NCI-H2029 treated with DMSO at 0.1 percent for 48 hours (cell line): ENCODE measurements at places on chromosomes 2 and 18.

GRCh38 chr2:147082850-147083522 is 761.8 kb upstream of the ACVR2A start:
- DNase-seq = peak; percentile 42

DNA sequence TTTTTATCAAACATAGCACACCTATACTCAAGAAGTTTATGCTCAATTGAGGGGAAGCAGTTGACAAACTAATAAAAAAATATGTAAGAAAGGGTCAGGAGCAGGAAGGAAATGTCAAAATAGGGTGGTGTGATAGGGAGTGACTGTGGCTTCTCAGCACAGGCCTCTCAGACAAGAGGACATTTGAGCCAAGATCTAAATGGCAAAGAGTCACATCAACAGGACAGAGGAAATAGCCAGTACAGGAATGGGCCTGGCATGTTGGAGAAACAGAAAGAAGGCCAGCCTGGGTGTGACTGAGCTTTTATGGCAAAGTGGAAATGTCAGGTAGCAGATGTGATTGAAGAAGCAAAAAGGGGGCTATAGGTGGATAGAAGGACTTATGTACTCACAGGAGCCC is 117.0 kb downstream of the CCDC148 start:
- no peak for DNase-seq

- no peak for DNase-seq
Observed at GRCh38 chr2:2704428-2705090, 373.5 kb upstream of the MYT1L start.

DNA sequence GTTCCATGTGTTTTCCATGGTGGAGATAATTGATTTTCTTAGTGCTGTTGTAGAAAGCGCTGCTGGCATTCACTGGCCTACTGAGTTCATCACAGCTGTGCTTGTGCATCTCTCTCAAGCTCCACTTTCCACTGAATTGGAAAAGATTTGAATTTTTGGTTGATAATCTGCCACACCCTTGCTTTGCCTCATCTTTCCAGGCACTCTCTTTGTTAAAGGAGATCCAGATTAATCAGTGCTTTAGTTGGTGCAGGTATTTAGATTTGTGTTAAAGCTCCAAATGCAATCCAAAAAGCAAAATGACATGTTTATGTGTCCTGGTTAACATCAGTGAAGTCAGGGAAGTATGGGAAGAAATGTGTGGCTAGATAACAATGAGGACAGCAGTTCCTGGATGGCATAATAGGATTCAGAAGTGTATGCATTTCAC is 2.7 kb upstream of the COL3A1 start:
- no peak for DNase-seq

DNA sequence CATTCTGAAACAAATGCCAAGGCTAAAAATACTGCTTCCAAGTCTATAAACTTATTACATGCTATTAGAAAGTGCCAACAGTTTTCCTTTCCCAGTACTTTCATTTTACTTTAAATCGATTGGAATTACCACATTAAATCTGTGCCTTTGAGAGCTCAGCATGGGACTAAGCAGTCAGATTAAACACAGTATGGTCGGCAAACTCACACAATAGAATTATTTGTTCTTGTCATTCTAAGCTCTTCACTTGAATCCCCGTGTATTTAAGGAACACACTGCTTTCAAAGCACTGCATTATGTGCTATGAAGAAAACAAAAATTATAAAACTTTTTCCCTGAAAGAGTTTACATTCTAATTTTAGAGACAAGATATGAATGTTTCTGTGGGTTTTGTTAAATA is 444.4 kb upstream of the SLC39A10 start:
- no peak for DNase-seq

DNA sequence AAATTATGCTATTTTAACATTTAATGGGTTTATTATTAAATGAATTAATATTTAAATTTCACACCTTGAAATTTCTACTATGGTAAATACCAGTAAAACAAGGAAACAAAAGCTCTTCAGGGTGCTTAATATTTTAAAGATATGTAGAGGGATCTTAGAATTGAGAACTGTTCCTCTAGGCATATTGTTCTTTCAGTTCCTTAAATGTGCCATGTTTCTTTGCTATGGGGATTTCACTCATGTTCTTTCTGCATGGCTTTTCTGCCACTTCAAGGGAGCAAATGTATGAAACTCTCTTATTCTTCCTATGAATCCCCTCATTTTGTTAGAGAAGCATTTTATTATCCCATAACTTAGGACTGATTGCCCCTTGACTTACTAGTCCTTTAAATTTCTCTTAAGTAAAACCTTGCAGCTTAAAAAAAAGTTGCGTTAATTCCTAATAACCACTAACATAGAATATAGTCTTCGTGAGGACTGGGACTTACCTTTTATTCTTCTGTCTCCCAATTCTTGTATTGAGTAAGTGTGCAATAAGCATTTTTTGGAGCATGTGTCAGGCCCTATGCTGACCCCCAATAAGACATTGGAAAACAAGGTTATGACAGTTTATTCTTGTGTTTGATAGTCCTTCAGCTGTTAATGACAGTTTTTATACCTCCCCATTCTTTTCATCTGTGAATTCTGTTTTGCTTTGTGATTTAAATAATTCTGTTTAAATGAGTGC is 95.7 kb downstream of the BIRC6 start:
- DNase-seq = no peak

DNA sequence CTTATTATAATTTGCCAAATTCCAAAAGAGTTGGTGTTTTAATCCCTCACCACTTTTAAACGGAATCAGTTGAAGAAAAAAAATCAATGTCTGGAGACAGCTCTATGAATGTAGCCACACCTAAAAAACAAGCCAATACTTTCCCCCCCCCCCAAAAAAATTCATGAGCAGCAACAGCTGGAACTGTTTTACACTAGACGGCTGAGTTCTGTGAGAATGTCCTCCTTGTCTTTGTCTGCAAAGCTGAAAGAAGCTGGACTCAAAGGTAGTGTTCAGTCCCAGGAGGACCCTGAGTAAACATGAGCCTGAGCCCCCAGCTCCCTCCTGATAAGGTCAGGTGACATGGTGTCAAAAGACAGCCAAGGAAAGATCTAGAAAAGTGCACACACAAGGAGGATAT is 68.2 kb downstream of the ZNF521 start:
- no peak for DNase-seq

DNA sequence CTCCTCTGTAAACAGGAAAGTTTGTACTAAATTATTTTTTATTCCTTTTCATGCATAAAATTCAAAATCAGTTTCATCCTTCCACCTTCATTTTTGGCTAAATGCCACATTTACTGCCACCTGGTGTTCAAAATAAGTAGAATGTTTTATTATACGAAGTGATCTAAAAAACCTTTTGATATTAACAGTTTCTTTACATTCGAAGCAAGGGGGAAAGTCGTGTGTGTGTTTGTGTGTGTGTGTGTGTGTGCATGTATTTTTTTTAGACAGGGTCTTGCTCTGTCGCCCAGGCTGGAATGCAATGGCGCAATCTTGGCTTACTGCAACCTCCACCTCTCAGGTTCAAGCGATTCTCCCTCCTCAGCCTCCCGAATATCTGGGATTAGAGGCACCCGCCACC is 9.0 kb upstream of the SCN9A start:
- peak; percentile 13 for DNase-seq

GRCh38 chr2:100260712-100261620 is 61.3 kb downstream of the LONRF2 start:
- DNase-seq = no peak

GRCh38 chr2:26704441-26704977 is 12.0 kb downstream of the KCNK3 start:
- no peak for DNase-seq

DNA sequence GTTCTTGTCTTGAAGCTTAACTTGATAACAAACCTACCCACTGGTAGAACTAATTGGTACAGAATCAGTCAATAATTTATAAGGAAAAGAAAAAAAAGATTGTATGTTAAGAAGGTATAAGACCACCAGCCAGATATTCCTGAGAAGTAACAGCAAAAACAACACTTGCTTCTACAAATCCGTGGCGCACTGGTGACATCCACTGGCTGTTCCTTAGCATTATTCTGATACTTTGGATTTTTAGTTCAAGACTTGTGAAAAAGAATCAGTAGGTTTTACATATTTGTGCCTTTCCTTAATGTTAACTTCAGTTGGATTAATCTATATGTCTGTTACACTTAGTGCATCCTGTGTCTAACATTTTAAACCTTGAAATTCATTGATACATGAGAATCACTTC is 141.8 kb downstream of the GRB14 start:
- no peak for DNase-seq

DNA sequence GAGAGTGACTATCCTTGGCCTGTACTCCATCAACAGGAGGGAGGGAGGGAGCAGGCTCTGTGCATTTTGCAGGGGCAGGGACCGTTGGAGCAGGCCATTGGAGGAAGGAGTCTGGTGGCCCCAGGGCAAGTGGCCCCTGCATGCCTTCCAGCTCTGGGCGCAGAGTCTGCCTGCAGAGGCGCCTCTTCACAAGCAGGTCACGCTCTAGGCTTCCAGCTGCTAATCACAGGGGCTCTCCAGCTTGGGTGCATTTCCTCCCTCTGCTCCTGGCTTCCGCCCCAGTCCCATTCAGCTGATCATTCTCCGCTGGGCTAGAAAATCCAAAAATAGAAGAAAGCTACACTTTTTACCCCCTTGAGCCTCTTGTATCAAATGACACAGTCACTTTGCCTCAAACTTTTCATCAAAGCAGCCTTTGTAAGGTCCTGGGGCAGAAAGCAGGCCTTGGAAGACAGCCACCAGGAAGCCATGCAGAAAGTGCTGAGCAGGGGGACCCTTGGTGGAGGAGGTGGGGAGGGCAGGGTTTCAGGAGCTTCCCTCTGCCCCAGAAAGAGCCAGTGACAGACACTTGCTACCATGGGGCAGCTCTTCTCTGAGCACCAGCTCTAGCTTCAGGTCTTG is 11.3 kb downstream of the TMEM247 start:
- no peak for DNase-seq

GRCh38 chr2:234422273-234422732 is 74.6 kb downstream of the ARL4C start:
- DNase-seq = no peak

DNA sequence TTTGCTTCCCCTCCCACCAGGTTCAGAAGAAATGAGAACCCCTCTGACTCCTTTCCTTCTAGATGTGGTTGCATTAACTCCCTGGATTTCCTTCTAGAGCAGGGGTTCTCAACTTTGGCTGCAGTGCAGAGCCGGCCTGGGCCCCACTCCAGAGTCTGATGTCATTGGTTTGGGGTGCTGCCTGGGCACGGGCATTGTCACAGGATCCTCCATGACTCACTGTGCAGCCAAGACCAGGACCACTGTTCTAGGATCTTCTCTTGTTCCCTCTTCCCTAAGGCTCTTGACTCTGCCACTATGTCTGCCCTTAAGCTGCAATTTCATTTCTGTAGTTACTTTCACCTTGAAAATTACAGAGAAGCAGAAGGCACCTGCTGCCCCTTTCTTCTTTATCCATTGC is 31.8 kb downstream of the TBC1D8 start:
- no peak for DNase-seq

DNA sequence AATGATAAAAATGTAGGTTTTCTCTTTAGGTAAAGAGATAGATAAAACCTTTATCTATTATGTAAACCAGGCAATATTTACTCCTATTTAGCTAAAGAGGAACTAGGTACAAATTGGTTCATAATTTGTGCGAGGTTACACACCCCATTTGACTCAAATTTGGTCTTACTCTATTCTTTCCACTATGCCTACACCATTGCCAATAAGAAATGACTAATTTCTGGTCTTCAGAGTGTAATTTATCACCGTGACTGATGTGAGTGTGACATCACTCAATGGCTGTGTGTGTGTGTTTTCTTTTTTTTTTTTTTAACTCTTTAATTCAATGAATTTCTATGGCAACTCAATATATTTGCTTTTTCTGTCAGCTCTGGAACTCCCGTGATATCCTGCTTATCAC is 955.8 kb downstream of the TDRD15 start:
- no peak for DNase-seq

DNA sequence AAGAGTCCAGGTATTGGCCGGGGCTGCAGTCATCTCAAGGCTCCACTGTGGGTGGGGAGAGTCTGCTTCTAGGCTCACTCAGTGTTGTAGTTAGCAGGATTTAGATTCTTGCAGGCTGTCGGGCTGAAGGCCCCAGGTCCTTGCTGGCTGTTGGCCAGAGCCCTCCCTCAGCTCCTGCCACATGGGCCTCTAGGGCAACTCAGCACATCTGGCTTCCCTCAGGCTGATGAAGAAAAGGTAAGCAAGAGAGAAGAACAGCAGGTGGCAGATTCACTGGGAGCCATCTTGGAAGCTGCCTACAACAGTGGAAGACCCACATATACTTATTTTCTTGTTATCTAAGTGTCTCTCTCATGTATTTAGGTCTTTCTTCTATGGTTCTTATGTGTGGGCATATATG is 4.3 kb downstream of the MRPS9 start:
- no peak for DNase-seq

- no peak for DNase-seq
Observed at GRCh38 chr2:127220102-127220767, at the start of gene CYP27C1. TSS of gene CYP27C1 (minus strand) at chr2:127220299. CDS start at chr2:127220270, 29 bp downstream.

DNA sequence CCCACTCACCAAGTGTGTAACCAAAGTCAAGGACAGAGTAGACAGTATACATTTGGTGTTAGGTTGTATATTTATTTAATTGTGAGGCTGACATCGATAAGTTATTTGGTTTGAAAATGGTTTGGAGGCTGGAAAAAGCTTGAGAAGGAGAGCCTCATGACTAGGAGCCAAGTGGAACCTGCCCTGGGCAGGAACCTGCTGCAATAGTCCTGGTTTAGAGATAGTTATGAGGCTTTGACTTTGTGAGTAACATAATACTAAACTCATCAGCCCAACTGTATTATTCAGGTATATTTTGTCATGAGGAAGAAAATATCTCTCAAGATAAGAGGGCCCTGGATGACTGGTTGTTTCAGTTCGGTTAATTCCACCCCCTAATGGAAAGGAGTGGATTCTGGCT is 234.3 kb upstream of the CYRIA start:
- no peak for DNase-seq

DNA sequence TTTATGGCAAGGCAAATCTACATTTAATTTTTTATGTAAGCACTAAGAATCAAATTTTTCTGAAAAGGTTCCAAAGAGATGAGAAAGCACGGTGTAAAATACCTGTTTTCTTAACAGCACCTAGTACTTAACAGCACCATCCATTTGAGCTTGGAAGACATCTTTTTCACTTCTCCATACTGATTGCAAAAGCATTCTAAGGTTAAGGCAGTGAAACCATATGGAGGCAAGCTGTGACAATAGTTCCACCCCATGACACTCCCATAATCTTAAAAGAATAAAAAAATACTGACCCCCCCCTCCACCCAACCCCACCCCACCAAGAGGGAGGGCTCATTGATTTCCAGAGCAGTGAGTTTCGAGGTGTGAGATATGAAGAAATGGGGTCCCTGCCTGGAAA is 60.6 kb downstream of the ZCCHC2 start:
- DNase-seq = no peak

GRCh38 chr2:95695613-95696012 is 103.8 kb downstream of the TRIM43 start:
- no peak for DNase-seq

GRCh38 chr2:109322111-109322510 is 193.1 kb downstream of the SH3RF3 start:
- no peak for DNase-seq
